H9 (cell line): ENCODE measurements at places on chromosomes 12 and 14. TPM values are rescaled to one million over a fixed set of nuclear protein-coding genes. Genes with fewer than 3 reads are reported as not detected.

Gene MMP14
- 56.5 and 60.3 TPM in 2 replicates for total RNA-seq

- no peaks in the 10 kb centered on the region for H3K36me3 ChIP-seq
- no peak for DNase-seq
- H3K27ac ChIP-seq: no peak overlapping the region
- H3K4me1 ChIP-seq: no peaks in the 10 kb centered on the region
- no peak overlapping the region for H3K4me3 ChIP-seq
- no peaks in the 10 kb centered on the region for H3K27me3 ChIP-seq
These were observed 55.1 kb downstream of the ERH start for GRCh38 chr14:69342928-69343525.

- no peaks in the 10 kb centered on the region for H3K27me3 ChIP-seq
- H3K4me3 ChIP-seq: no peak overlapping the region
- no peaks in the 10 kb centered on the region for H3K36me3 ChIP-seq
- H3K4me1 ChIP-seq: no peaks in the 10 kb centered on the region
These were observed 63.6 kb upstream of the DLK1 start for GRCh38 chr14:100662879-100663760.

- H3K4me3 ChIP-seq: no peak overlapping the region
- no peaks in the 10 kb centered on the region for H3K27me3 ChIP-seq
- no peak overlapping the region for H3K27ac ChIP-seq
These were observed 199.8 kb downstream of the LRFN5 start for GRCh38 chr14:41806366-41806975.

- no peak overlapping the region for H3K4me3 ChIP-seq
- H3K36me3 ChIP-seq: no peaks in the 10 kb centered on the region
- H3K27me3 ChIP-seq: no peaks in the 10 kb centered on the region
- H3K27ac ChIP-seq: no peak overlapping the region
- no peaks in the 10 kb centered on the region for H3K4me1 ChIP-seq
- DNase-seq: no peak
These were observed 9.2 kb upstream of the RILPL2 start for GRCh38 chr12:123445388-123446332.

- no peak for DNase-seq
- no peak overlapping the region for H3K4me3 ChIP-seq
- no peaks in the 10 kb centered on the region for H3K27me3 ChIP-seq
These were observed 45.5 kb downstream of the SH2B3 start for GRCh38 chr12:111451232-111451631.

- no peaks in the 10 kb centered on the region for H3K27me3 ChIP-seq
- DNase-seq: no peak
- H3K4me3 ChIP-seq: no peak overlapping the region
- H3K27ac ChIP-seq: no peak overlapping the region
These were observed 18.2 kb upstream of the TNS2 start for GRCh38 chr12:53031616-53032015.

GRCh38 chr14:20508367-20508766 lies 3.0 kb downstream of the RNASE10 start:
- no peak overlapping the region for H3K27ac ChIP-seq
- H3K4me1 ChIP-seq: peaks cover 3% of the 10 kb centered on the region; the same call in 1 of the 2 replicates
- peaks cover 9% of the 10 kb centered on the region for H3K36me3 ChIP-seq
- DNase-seq: no peak

Gene LRP1-AS
- not detected in 2 replicates for total RNA-seq

DNA sequence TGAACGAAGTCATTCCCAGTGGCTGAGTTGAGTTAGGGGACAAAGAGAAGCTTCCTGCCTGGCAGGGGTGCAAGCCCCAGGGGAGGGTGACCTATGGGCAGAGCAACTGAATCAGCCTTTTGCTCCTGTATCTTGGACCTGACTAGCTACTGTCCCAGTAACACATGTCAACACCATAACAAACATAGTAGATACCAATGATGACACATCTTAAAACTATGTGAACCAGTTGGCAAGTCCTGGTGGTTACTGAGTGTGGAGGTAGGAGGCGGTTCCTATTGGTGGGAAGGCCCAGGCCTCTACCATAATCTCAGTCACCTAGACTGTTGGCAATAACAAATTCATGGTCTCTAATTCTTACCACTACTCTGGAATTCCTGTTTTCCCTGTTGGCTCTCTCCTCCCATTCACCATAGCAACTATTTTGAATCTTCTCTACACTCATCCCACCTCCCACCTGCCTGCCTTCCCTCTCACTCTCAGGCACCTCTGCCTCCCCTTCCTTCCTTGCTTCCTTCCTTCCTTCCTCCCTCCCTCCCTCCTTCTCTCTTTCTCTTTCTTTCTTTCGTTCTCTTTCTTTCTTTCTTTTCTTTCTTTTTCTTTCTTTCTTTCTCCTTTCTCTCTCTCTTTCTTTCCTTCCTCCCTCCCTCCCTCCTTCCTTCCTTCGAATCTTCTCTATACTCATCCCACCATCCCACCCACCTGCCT lies 8.1 kb upstream of the P2RX7 start:
- no peaks in the 10 kb centered on the region for H3K27me3 ChIP-seq
- H3K27ac ChIP-seq: no peak overlapping the region
- H3K4me3 ChIP-seq: no peak overlapping the region
- no peaks in the 10 kb centered on the region for H3K4me1 ChIP-seq

DNA sequence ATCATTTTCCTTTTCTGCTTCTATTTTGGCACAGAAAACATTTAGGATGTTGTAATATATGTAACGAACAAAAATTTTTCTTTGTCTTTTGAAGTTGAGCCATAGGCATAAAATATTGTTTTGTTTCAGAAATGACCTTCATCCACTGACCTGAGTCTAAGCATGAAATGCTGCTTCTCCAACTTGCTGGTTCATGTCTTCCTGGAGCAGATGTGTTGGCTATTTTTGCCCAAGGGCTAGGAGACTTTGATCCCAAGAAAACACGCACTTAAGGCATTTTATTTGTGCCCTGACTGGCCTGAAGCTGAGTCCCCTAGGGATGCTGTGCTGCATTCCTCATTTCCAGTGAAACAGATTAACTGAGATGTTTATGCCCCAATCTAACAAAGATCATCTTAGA lies 27.2 kb upstream of the ALG10B start:
- no peak overlapping the region for H3K27ac ChIP-seq
- DNase-seq: no peak
- H3K27me3 ChIP-seq: no peaks in the 10 kb centered on the region

DNA sequence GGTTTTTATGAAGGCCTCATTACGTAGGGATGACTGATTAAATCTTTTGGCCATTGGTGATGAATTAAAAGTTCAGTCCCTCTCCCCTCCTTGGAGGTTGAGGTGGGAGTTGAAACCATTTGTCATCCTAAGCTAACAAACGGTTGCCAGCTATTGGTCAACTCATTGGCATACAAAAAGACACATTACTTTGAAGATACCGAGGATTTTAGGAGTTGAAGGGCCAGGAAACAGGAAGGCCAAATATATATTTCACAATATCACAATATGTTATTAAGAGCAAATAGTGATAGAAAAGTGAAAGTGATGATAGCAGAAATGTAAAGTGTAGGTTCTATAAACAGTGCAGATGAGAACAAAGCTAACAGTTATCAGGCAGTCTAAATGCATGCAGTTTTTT lies 24.4 kb downstream of the RCOR1 start:
- no peak overlapping the region for H3K27ac ChIP-seq
- no peak overlapping the region for H3K4me3 ChIP-seq
- no peak for DNase-seq
- H3K36me3 ChIP-seq: peaks cover 3% of the 10 kb centered on the region; the same call in 1 of the 3 replicates

DNA sequence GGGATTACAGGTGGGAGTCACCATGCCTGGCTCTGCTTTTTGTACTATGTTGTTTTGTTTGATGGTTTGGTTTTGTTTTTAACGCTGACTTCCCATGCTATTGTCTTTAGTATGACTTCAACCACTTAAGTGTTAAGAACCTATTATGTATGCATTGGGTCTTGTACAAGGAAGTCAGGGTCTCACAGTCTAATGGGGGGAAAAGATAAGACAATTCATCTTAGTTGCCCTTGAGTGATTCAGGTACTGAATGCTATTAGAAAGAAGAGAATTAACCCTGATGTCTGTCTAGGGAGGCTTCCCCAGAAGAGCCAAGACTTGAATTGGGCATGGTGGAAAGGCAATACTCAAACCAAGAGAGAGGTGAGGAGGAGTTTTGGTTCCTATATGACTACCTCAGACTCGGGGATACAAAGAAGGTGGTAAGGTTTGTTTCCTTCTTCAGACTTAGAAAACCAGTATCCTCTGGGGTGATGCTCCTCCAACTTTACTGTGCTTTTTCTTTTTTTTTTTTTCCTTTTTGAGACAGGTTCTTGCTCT lies 64.6 kb downstream of the SUSD6 start:
- H3K36me3 ChIP-seq: no peaks in the 10 kb centered on the region
- no peak overlapping the region for H3K4me3 ChIP-seq
- H3K4me1 ChIP-seq: no peaks in the 10 kb centered on the region; the same call in 1 of the 2 replicates
- H3K27ac ChIP-seq: no peak overlapping the region
- H3K27me3 ChIP-seq: no peaks in the 10 kb centered on the region

Gene KLRD1
- not detected in 2 replicates for total RNA-seq

- H3K27me3 ChIP-seq: no peaks in the 10 kb centered on the region
- no peaks in the 10 kb centered on the region for H3K4me1 ChIP-seq
- no peak for DNase-seq
- no peak overlapping the region for H3K4me3 ChIP-seq
- peaks cover 9% of the 10 kb centered on the region; the same call in 1 of the 2 replicates for H3K36me3 ChIP-seq
These were observed 71.4 kb downstream of the MNAT1 start for GRCh38 chr14:60805841-60806430.

DNA sequence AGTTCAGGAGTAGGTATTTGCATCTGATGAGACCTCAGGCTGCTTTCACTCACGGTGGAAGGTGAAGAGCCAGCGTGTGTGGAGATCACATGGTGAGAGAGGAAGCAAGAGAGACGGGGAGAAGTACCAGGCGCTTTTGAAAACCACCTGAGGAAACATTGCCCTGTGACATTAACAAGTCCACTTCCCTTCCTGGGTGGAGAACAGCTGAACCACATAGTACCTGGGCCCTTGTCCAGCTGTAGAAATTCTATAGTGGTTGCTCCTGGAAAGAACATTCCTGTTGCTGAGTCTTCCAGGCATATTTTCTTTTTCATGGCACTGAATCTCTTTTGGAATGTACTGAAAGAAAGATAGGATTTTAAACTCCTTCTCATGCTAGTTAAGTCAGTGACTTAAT lies 87.3 kb upstream of the RIN3 start:
- H3K27me3 ChIP-seq: no peaks in the 10 kb centered on the region
- no peak overlapping the region for H3K27ac ChIP-seq
- H3K36me3 ChIP-seq: no peaks in the 10 kb centered on the region

GRCh38 chr14:103526247-103526913 lies 2.6 kb upstream of the TRMT61A start:
- peaks cover 7% of the 10 kb centered on the region; the same call in 1 of the 2 replicates for H3K27me3 ChIP-seq
- H3K36me3 ChIP-seq: peaks cover 8% of the 10 kb centered on the region
- no peak overlapping the region for H3K4me3 ChIP-seq
- H3K27ac ChIP-seq: no peak overlapping the region
- no peaks in the 10 kb centered on the region; the same call in 1 of the 2 replicates for H3K4me1 ChIP-seq

Gene ZNF891
- 1.7 and 2.1 TPM in 2 replicates for total RNA-seq

Gene IL23A
- total RNA-seq: 1.5 and 2.0 TPM in 2 replicates

- peak; percentile 18 for DNase-seq
- H3K36me3 ChIP-seq: peaks cover 3% of the 10 kb centered on the region; the same call in 1 of the 2 replicates
- no peak overlapping the region for H3K27ac ChIP-seq
- no peaks in the 10 kb centered on the region for H3K27me3 ChIP-seq
- H3K4me3 ChIP-seq: no peak overlapping the region
These were observed 48.0 kb upstream of the C14orf180 start for GRCh38 chr14:104531421-104532190.

- H3K4me1 ChIP-seq: peaks cover 37% of the 10 kb centered on the region
- peaks cover 17% of the 10 kb centered on the region for H3K36me3 ChIP-seq
- H3K27me3 ChIP-seq: no peaks in the 10 kb centered on the region
These were observed 17.2 kb downstream of the PLEKHG3 start for GRCh38 chr14:64721391-64721791.

Gene CLEC7A
- not detected in 2 replicates for total RNA-seq

- peaks cover 15% of the 10 kb centered on the region for H3K36me3 ChIP-seq
- no peaks in the 10 kb centered on the region for H3K27me3 ChIP-seq
- DNase-seq: no peak
These were observed 3.4 kb downstream of the ACYP1 start for GRCh38 chr14:75060420-75060819.

Gene ISCA2
- total RNA-seq: 36.3 and 37.5 TPM in 2 replicates
